ENCODE measurements at places on chromosomes 5 and 9. TPM values are rescaled to one million over a fixed set of nuclear protein-coding genes. Genes with fewer than 3 reads are reported as not detected.

- peak; percentile 60 for DNase-seq
Observed at GRCh38 chr9:112925058-112925641, 34.5 kb upstream of the SLC46A2 start.

- no peak for DNase-seq
Observed at GRCh38 chr5:148619484-148619883, 34.8 kb downstream of the HTR4 start.

- no peak for DNase-seq
Observed at GRCh38 chr5:150758203-150758530, 650 bp downstream of the DCTN4 start.

DNA sequence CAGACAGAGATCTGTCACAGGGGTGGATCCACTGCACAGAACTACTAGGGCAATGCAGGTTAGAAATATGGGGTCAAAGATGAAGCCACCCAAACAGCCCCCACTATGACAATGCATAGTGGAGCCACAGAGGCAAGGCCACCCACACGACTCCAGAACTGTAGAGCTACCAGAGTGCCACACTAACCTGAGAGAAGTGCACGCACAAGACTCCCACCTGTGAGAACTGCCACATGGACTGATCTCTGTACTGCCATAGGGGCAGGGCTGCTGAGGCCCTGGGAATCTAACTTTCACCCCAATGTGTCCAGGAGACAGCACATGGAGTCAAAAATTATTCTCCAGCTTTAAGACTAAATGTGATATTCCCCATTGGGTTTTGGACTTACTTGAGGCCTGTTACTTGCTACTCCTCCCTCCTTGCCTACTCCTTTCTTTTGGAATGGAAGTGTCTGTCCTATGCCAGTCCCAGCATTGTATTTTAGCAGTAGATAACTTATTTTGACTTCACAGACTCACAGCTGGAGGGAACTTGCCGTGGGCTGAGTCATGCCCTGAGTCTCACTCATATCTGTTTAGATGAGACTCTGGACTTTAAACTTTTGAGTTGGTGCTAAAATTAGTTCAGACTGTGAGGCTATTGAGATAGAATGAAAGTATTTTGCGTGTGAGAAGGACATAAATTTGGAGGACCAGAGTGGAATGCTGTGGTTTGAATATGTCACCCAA, 853.3 kb downstream of the MAT2B start:
- DNase-seq: no peak

- DNase-seq: no peak
Observed at GRCh38 chr5:76521240-76521758, 101.9 kb downstream of the F2RL2 start.

- DNase-seq: no peak
Observed at GRCh38 chr9:123798195-123798594, 131.7 kb downstream of the DENND1A start.

DNA sequence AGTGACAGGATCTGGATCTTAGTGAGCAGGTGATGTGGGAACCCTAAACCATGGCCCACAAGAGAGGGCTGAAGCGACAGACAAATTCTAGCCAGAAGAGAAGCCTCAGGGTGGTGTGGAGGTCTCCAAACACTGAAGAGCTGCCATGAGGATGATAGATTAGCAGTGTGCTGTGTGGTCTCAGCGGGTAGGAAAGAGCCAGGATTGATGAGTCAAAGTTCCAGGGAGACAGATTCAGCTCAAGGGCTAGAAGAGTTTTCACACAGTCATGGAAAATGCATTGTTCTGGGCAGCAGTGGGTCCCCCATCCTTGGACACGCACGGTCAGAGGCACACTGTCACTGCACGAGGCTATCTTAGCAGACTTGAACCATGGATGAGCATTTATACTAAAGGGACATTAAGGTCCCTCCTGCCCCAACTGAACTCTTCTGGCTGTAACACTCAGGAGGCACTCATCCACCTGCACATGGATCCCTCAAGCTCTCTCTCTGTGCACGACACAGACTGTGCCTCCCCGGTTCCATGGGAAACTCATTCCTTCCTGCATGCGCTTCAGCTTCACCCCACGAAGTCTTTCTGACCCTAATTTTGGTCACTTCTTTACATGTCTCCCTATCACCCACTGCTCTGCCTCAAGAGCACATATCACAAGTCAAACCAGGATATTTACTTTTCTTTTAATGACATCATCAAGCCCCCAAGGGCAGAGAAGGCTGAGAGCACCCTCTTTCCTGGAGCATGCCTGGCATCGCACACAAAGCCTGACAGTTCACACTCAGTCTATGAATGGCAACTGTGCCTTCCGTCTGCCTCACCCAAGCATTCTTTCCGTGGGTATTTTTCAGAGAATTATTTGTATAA, 84.8 kb downstream of the TLE1 start:
- DNase-seq: no peak

DNA sequence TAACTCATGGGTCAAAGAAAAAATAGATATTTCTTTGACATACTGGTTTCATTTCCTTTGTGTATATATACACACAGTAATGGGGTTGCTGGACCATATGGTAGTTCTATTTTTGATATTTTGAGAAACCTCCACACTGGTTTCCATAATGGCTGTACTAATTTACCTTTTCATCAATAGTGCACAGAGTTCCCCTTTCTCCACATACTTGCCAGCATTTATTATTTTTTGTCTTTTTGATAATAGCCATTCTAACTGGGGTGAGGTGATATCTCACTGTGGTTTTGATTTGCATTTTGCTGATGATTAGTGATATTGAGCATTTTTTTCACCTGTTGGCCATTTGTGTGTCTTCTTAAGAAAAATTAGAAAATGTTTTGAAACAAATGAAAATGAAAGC, 78.4 kb upstream of the CKMT2 start:
- DNase-seq: no peak

GRCh38 chr9:110687497-110687896, 18.9 kb downstream of the MUSK start:
- DNase-seq: no peak

DNA sequence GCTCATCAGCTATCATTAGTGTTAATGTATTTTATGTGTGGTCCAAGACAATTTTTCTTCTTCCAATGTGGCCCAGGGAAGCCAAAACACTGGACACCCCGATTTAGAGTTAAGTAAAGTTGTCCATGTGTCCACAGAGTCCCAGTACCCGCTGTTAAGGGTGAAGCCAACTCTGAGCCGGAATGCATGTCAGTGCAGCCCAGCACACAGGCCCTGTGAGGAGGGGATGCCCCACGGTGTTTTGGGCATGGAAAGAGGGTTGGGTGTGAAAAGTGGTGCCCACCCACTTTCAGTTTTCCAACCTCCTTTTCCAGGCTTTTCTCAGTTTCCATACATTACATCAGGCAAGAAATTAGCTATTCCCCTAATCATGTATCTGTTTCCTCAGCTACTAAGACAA, 24.4 kb downstream of the SHC3 start:
- DNase-seq: no peak

DNA sequence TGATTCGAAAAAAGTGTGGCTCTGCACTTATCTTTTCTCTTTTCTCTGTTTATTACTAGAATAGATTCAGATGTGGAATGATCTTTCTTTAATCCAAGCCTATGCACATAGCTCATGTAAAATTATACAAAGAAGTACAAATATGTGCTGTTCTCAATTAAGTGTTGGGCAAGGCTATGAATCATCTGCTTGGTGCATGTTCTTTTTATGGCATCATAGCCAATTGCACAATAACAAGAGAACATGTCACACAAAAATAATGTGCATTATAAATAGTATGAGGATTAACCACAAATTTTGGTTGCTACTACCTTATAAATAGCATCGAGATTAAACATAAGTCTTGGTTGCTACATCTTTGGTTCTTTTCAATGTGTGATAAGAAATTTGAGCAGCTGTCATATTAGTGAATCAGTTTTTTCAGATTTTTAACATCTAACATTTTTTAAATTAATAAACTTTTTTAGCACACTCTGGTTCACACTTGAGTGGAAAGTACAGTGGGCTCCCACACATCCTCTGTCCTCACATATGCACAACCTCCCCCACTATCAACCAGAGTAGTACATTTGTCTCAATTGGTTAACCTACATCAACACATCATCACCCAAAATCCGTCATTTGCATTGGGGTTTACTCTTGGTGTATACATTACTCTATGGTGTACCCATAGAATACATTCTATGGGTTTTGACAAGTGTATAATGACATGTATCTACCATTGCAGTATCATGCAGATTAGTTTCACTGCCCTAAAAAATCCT, 6.8 kb upstream of the RECK start:
- no peak for DNase-seq

DNA sequence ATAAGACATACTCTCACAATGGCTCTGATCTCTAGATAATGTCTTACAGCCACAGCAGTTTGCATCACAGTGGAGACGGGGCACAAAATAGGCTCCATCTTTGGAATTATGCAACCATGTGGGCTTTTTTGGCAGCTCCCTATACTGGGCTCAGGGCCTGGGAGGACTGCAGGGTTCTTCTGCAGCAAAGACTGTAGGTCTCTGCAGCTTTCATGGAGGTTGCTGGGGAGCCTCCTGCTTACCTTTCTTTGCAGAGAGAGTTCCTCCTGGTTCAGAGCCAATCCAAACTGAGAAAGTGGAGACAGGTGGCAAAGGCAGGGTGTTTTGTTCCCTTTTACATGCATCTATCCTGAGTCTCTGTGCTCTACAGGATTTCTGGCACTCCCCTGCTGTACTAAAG, 558.0 kb downstream of the TLR4 start:
- no peak for DNase-seq

GRCh38 chr9:115398996-115399395, 281.0 kb upstream of the TNC start:
- no peak for DNase-seq

DNA sequence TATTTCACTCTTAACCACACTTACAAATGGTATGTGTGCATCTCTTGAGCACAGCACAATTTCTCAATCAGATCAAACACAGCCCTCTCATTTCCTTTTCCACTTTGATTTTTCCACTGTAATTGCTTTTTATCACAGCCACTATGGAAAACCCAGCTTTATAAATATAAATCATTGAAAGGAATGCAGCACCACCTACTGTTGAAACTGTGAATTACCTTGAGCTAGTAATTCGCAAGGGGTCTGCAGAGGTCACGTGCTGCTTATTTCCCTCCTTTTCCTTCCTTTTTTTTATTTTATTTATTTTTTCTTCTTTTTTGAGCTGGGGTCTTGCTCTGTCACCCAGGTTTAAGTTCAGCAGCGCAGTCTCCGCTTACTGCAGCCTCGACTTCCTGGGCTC, 76.9 kb downstream of the CDH6 start:
- no peak for DNase-seq

DNA sequence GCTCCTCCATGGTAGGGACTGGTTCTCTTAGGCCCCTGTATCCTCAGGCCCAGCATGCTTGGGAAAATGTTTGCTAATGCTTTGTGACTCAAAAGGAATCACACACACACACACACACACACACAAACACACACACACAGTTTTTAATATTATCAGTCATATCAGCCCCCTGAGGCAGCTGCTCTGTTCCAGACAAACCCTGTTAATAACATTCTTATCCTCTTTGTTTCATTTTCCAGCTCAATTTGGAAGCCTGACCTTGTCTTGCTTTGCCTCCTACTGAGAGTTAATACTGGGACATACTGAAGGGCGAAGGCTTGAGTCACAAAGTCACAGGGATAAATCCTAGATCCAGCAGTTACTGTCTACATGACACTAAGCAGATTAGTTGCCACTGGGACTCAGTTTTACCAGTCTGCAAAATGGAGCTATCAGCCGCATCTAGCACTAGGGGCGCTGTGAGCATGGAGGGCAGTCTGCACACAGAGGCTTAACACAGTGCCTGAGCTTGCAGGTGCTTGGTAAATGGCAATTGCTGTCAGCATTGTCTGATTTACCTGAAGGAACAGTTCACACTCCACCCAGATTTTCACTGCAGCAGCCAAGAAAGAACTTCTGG, 37.1 kb upstream of the KCNMB1 start:
- no peak for DNase-seq

GRCh38 chr9:18638371-18639249, 164.7 kb downstream of the ADAMTSL1 start:
- no peak for DNase-seq

GRCh38 chr9:132670457-132671391, at the start of gene GTF3C4:
Gene GTF3C4, plus strand, starts transcription at chr9:132670464. Its CDS starts 135 bp downstream, at chr9:132670599.
- no peak for DNase-seq

- no peak for DNase-seq
Observed at GRCh38 chr9:124773473-124774128, 2.5 kb upstream of the NR6A1 start.

GRCh38 chr5:144395704-144396103, 225.0 kb downstream of the KCTD16 start:
- no peak for DNase-seq

- DNase-seq: no peak
Observed at GRCh38 chr5:136907371-136907770, 542.0 kb upstream of the TRPC7 start.

DNA sequence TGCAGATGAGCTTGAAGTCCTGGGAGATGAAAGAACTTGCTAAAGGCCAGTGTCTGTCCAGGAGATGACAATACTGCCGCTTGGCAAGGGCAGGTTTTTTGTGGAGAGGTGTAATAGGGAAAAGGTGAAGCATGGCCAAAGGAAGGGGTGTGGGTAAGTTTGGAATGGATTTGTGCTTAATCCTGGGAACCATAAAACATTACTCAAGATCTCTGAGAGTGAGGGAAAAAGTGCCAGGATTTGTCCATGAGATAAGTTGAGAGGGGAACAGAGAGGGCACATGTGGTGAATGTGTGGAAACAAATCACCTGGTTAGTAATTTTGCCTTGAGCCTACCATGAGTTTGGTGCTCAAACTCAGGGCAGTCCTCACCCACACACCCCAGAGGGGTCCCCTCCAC, 108.8 kb upstream of the CD180 start:
- no peak for DNase-seq

DNA sequence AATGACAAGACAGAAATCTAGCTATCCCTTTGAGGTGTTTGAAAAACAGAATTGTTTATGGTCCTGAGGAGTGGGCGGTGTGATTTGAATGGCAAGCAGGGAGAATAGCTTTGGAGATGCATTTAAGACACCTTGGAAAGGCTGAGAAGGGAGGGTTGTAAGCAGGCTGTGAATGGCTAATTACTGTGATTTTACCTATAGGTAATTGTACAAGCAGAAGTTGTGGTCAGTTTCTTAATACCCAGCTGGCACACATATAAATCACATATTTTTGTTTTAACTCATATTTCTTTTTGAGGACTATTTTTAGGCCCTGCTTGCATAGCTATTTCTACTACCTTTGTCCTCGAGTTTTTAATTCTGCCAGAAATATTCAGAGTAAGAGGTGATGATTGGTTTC, 248.6 kb downstream of the KDM4C start:
- no peak for DNase-seq

- no peak for DNase-seq
Observed at GRCh38 chr5:134139377-134139851, 24.9 kb downstream of the TCF7 start.

The OSTF1 gene
- total RNA-seq: 28.7 TPM

The PIP5K1B gene
- 15.7 TPM for total RNA-seq

The ENDOG gene
- 53.6 TPM for total RNA-seq

The CCDC180 gene
- 13.2 TPM for total RNA-seq

The SPATA6L gene
- total RNA-seq: 18.2 TPM

The PCDHGA6 gene
- 0.94 TPM for total RNA-seq

The SKP1 gene
- total RNA-seq: 155 TPM

The PDE8B gene
- 3.1 TPM for total RNA-seq

The C9orf50 gene
- total RNA-seq: not detected

The EXD3 gene
- 82.4 TPM for total RNA-seq

Measured in Peyer's patch (tissue), 4 donors.